Esophagus mucosa (tissue), 1 donor: ENCODE measurements at places on chromosomes 6 and 20.

DNA sequence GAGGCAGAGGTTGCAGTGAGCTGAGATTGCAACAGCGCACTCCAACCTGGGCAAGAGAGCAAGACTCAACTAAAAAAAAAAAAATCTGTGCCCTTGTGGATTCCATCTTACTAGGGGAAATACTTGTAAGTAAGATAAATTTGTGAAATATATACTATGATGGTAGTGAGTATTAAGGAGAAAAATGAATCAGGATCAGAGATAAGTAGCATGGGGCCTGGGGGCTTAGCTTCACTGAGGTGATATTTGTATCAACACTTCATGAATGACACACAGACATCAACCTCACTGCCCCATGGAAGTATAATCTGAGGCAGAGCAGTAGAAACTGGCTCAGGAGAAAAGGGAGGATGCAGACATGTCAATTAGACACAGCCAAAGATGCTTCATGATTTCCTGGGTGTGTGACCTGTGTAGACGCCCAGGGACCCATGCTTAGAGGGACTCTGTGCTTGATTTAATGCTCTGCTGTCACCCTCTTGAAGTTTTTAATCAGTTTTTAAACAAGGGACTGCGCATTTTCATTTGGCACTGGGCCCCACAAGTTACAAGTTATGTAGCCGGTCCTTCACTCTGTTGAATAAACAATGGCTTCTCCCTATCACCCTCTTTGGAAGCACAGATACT is 41.9 kb downstream of the PCNA start:
- no peak for ATAC-seq

- peak; percentile 25 for ATAC-seq
Measured at GRCh38 chr20:3092611-3093379, 8.3 kb upstream of the AVP start.

- ATAC-seq, result no peak
Measured at GRCh38 chr20:1163105-1163504, 21.7 kb downstream of the TMEM74B start.

- no peak for ATAC-seq
Measured at GRCh38 chr6:170393807-170394399, 87.3 kb downstream of the FAM120B start.

DNA sequence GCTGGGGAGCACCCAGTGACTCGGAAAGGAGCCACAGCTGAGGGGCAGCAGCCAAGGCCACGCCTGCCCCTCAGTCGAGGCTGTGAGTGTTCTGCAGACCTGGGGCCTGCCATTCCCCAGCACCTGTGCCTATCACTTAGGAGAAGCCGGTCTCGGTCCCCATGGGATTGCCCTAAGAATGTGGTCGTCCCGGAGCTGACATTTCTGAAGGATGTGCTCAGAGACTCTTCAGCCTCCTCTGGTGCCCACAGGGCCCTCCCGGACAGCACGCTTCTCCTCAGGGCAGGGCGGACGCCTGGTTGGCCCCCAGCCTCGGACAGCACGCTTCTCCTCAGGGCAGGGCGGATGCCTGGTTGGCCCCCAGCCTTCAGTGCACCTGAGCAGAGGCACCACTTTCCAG is 223.9 kb downstream of the ERMARD start:
- ATAC-seq, result no peak

- ATAC-seq, result no peak
Measured at GRCh38 chr6:12103158-12103557, 91.0 kb downstream of the HIVEP1 start.

GRCh38 chr6:112209131-112209530 is 45.2 kb downstream of the LAMA4 start:
- no peak for ATAC-seq

DNA sequence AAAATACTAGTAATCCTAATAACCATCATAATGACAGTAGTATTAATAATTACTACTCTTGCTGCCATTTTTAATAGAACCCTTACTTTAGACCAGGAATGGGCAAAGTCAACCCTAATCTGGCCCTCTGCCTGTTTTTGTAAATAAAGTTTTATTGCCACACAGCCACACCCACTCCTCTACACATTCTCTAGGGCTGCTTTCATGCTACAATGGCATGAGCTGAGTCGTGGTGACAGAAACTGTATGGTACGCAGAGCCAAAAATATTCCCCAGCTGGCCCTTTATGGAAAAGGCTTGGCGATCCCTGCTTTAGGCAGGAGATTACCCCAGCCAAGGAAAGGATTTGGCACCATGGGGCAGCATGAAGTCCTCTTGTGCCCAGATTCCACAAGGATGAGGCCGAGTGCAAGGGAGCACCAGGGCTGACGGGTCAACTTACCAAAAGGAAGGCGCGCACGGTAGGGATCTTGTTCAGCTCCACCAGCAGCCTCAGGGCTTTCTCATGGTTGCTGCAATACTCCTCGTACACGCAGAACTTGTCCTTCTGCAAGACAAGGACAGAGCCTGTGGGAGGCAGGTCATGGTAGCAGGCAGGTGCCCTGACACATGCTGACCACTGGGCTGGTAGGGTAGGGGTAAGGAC is 93.6 kb downstream of the PREX1 start:
- no peak for ATAC-seq

DNA sequence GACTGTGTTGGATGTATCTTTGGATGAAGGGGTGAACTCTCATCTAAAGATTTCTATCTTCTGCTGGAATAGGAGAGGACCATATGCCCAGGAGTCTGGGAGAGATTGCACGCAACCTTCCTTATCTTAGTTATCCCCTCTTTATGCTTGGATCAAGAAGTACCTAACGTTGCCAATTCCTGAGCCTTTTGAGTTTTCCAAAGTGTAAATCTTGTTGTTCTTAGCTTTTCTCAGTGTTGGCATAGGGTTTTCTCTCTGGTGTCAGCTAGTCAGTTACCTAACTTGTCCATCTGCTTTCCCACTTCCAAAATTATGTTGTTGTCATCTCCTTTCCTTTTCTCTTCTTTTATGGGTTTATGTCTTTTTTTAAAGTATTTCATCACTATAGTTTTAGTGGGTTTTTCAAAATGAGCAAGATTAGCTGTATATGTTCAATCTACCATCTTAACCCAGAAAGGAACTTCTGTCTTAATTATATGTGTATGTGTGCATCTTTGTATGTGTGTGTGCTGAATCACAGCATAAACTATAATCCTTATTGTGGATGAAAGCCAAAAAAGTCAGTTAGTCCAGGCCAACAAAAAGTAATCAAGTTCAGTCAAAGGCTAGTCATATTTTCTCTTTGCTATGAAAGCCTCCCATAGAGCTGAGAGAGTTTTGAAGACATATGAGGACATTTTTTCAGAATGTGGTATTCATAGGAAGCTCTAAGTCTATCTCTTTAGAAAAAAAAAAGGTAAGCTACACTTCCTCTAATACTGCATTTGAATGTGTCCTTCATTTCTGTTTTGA is 72.1 kb downstream of the KHDC1L start:
- peak; percentile 35 for ATAC-seq

- ATAC-seq, result no peak
Measured at GRCh38 chr6:73460056-73460455, 1.5 kb upstream of the MTO1 start.

- no peak for ATAC-seq
Measured at GRCh38 chr20:47603260-47603659, 101.6 kb downstream of the NCOA3 start.

- ATAC-seq, result no peak
Measured at GRCh38 chr6:146905181-146905704, 299.0 kb upstream of the STXBP5 start.

DNA sequence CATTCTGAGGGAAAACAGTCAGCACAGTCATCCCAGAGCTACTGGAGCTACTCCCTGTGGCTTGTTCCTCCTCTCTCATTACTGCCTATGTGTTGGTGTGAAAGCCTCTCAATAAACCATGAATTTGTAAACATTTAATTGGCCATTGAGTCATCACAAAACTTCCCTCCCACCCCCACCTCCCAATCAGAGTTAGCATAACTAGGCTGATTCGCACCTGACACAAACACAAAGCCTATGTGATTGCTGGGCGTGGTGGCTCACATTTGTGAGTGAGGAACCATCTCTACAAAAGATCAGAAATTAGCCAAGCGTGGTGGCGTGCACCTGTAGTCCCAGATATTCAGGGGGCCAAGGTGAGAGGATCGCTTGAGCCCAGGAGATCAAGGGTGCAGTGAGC is 17.1 kb upstream of the SNTA1 start:
- peak; percentile 20 for ATAC-seq

GRCh38 chr6:68709882-68710281 is 74.8 kb downstream of the ADGRB3 start:
- ATAC-seq, result no peak

DNA sequence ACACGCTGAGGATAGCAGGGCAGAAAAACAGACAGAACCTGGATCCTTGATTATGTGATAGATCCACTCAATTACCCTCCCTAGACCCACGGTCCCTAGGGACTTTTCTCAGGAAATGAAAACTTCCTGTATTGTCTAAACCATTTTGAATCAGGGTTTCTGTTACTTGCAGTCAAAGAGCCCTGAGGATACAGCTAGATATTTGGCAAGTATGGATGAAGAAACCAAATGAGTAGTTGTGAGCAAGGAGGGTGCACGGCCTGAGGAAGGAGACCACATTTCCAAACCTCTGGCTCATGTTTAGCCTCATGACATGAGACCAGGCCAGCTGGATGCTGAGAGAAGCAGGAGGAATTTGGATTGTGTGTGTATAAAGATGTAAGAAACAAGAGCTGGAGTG is 91.6 kb downstream of the MRPL14 start:
- no peak for ATAC-seq

- ATAC-seq, result no peak
Measured at GRCh38 chr6:34964564-34964963, 75.5 kb downstream of the ANKS1A start.

- no peak for ATAC-seq
Measured at GRCh38 chr6:156729248-156729647, 47.9 kb upstream of the ARID1B start.

DNA sequence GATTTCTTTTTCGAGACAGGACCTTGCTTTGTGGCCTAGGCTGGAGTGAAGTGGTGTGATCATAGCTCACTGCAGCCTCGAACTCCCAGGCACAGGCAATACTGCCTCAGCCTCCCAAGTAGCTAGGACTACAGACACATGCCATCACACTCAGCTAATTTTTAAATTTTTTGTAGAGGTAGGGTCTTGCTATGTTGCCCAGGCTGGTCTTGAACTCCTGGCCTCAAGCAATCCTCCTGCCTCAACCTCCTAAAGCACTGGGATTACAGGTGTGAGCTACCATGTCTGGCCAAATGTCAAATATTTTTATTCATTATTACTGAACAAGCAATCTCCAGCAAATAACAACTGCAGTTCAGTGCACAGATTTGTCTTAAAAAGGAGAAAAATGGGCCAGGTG is 131.7 kb upstream of the IFNGR1 start:
- ATAC-seq, result no peak

- ATAC-seq, result no peak
Measured at GRCh38 chr20:33664762-33665144, 2.0 kb upstream of the ACTL10 start.

- no peak for ATAC-seq
Measured at GRCh38 chr6:100999034-100999597, 118.0 kb upstream of the ASCC3 start.

DNA sequence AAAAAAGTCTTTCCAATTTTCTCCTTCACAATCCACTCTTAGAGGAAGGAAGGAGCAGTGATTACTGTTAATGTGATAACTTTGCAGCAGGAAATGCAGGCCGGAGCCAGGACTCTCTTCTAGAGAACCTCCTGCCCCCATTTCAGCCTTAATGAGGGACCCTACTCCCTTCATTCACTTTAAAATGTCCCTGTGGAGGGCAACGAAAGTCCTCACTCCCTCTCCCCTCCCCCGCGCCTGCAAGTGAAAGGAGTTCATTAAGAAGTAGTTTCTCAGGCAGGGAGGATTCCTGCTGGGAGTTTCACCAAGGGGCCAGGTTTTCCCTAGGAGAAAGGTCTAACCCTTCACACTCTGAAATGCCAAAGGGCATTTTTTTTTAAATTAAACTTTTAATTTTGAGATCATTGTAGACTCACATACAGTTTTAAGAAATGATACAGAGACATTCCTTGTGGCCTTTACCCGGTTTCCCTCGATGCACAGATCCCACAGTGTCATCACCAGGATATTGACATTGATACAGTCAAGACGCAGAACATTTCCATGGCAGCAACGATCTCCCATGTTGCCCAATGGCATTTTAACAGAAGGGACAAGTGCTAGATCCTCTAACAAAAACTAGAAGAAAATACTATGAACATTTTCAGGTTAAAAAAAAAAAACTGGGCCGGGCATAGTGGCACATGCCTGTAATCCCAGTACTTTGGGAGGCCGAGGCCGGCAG is 6.8 kb upstream of the COMMD7 start:
- ATAC-seq, result no peak

DNA sequence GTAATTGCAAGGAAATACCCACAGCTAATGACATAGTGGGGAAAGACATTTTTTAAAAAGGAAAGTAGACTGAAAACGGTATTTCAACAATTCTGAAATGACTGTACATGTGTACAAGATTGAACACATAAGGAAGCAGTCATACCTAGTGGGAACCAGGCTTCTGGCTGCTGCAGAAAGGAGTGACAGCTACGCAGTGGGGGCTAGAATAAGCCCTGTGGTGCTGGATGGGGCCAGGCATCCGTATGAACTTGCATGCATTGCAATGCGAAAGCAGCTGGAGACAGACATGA is 54.9 kb upstream of the GPR31 start:
- ATAC-seq, result no peak

GRCh38 chr6:57221936-57222742 is at the start of gene RAB23:
Gene RAB23 (minus strand): TSS chr6:57222307. CDS start chr6:57210380, 11,927 bp downstream.
- peak; percentile 96 for ATAC-seq

GRCh38 chr20:51175156-51175555 is 152.2 kb upstream of the KCNG1 start:
- no peak for ATAC-seq
